ENCODE measurements at places on chromosomes 5 and 9.

- DNase-seq: no peak
Observed at GRCh38 chr5:132098621-132099020, 25.0 kb downstream of the CSF2 start.

DNA sequence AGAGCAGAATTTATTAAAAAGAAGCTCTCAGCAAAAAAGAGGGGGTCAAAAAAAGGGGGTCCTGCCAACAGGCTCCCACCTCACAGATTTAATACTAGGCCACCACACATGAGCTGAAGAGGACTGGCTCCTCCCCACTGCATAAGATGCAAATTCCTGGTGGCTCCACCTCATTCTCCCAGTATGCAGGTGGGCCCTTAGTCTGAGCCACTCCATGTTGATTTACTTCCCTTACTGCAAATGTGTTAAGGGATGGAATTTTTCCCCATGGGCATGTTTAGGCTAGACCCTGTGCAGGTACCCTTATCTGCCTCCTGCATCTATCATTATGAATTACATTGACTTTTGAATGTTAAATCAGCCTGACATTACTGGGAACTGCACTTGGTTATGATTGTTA, 82.9 kb downstream of the ISOC1 start:
- no peak for DNase-seq

DNA sequence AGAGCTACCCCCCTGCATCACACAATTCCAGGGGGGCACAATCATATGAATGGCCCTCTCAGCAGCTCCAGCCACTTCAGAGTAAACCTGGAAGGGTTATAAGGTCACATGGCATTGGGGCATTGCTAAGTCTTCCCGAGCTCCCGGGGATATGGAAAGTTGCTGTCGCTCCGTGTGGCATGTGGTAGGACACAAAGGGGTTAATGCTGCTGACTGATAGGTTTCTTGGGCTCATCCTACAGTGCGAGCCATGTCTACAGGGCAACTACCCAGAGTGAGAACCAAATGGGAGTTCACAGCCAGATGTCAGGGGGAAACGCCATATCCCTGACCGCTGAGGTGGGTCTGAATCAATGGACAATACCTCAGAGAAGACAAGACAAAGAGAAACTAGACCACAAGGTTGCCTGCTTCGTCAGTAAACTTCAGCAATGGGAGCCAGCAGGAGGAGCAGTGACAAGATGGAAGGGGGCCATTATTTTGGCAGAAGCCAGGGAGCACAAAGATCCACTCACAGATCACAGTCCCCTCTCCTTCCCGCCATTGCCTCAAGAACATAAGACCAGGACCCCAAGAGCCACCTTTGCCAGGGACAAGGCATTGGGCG, 52.4 kb upstream of the SHISAL2B start:
- no peak for DNase-seq

GRCh38 chr9:35696520-35697215, 6.9 kb upstream of the TPM2 start:
- DNase-seq: no peak

DNA sequence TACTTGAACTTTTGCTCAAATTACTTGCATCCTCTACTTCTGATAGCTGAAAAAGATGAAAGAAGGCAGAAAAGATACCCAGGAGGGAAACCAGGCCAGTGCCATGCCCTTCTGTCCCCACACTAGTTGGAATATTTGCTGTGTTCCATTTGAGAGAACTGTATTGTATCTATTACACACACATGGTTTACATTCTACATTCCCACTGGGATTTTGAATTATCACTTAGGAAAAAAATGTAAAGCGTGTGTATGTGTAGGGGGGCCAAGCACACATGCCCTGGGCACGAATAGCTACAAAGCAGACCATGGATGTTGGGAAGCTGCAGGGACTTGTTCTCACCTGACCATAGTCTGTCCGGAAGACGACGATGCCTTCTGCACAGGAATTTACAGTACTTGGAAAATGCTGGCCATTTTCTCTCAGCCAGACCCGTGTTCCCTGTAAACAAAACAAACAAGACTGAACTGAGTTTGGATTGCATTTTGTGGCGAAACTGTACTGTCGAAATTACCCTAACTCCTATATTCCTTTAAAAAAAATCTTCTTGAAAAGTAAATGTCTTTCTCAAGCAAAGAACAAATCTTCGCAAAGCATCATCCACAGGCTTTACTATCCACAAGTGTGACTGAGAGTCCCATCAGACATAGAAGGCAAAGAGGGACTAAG, 58.7 kb downstream of the MYO10 start:
- DNase-seq: no peak

GRCh38 chr9:1514776-1515363, 464.7 kb downstream of the DMRT2 start:
- no peak for DNase-seq

GRCh38 chr9:19136129-19136528, 8.8 kb upstream of the PLIN2 start:
- DNase-seq: no peak

DNA sequence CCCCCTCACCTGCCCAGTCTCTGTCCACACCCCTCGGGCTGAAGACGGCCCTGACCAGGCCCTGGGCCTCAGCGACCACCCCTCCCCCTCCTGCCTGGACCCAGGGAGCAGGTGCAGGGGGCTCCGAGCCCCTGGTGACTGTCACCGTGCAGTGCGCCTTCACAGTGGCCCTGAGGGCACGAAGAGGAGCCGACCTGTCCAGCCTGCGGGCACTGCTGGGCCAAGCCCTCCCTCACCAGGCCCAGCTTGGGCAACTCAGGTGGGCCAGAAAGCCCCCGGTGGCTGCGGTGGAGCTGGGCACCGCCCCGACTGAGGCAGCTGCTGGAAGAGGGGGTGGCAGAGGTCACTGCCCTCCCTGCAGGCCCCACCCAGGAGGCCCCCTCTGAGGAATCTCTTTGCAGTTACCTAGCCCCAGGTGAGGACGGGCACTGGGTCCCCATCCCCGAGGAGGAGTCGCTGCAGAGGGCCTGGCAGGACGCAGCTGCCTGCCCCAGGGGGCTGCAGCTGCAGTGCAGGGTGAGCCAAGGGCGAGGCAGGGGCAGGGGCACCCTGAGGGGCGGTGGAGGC, 7.7 kb downstream of the ENTPD8 start:
- no peak for DNase-seq

DNA sequence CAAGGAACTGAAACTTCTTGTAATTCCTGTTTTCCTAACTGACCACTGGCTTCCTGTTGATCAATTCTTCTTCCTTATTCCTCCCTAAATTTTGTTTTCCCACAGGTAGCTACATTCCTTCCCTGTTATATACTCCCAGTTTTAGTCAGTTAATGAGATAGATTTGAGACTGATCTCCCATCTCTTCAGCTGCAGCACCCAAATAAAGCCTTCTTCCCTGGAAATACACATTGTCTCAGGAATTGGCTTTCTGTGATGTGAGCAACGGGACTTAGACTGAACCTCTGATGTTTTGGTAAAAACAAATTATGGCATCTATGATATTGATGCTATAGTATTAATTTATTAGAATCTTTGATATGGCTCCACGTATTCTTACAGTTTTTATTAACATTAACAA, 617.3 kb upstream of the ST8SIA4 start:
- no peak for DNase-seq

- no peak for DNase-seq
Observed at GRCh38 chr5:143506836-143507552, 103.5 kb upstream of the NR3C1 start.

DNA sequence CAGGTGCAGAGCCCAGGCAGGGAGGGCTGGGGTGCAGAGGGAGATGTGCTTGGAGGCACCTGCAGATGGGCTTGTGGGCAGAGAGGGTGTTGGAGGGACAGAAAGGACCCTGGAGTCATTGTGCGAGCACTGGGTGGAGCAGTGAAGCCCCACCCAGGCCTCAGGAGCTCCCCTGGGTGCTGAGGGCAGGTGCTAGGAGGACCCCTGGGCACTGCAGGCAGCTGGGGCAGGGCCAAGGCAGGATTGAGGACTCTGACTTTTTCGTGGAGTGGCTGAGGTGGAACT, 10.3 kb upstream of the SLC6A18 start:
- no peak for DNase-seq
